ENCODE measurements at places on chromosomes 12 and 14.

DNA sequence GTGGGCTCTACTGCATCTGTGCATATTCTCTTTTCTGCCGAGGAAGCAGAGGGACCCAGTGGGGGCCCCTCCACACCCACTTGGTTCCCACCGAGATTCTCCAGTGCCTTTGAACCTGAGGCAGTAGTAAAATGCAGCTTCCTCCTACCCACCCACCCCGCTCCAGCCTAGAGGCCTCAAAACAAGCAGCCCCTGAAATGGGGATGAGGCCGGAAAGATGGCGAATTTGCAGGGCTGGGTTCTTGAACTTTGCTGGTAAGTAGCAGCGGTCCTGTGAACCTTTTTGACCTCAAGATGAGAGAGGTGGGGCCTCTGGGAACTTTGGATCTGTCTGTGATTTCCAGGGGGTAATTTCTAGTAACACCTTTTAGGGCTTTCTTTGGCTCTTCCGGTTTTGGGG lies 15.4 kb downstream of the PLEKHG3 start:
- DNase-seq = no peak

- DNase-seq = peak; percentile 94
Observed at GRCh38 chr14:50225067-50225973, 6.1 kb downstream of the SOS2 start.

- no peak for DNase-seq
Observed at GRCh38 chr12:6582196-6582595, 14.1 kb upstream of the NOP2 start.

- DNase-seq = no peak
Observed at GRCh38 chr12:42819846-42820245, 230.3 kb upstream of the PRICKLE1 start.

DNA sequence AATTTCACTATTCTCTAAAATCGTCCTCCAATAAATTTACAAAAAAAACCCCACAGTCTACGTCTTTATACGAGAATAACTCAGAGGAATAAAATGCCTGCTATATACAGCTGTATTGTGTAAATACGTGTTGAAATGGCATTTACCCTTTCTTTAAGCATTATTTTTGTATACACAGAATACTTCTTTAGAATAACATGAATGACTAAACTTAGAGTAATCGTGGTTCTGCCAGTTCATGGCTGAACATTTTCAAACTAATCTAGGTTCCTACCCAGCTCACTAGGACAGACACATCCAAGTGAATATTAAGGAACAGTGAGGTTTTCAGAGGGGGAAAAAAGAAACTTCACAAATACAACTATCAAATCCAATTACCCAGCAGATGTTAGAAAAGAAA lies 24.6 kb downstream of the DICER1 start:
- DNase-seq = no peak

- no peak for DNase-seq
Observed at GRCh38 chr14:72559669-72560255, 334.1 kb downstream of the DPF3 start.

DNA sequence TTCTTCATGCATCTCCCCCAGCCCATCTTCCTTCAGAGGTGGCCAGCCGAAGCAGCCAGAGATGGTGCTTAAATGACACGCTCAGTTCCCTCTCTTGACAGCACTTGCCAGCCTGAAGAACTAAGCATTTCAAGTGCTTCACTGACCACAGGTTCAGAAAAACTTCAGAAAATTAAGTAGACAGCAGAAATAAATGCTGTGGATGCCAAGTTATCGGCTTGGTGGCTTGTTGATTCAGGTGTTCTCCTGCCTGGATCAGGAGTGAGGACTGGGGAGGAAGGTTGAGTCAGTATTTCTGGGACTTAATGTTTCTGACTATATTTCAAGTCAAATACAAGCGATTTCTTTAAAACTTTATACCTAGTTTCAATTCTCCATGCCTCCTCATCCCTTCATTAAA lies 58.2 kb downstream of the CRACR2A start:
- no peak for DNase-seq

GRCh38 chr14:81281332-81281731 lies 60.6 kb upstream of the GTF2A1 start:
- no peak for DNase-seq

DNA sequence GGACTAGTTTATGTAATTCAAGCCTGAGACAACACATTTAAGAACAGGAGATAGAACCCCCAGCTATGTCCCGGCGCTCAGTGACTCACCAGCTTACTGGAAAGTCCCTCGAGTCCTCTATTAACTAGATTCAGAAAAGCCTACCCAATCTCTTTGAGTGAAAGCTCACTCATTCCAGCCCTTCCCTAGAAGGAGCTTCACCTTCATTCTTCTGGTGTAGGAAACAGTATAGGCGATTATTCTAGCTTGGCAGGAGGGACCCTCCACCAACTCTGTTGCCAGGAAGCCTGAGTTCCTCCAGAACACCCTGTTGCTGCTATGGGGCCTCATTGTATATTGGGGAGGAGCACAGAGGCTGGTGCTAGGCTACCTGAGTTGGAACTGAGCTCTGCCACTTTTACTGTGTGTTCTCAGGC lies 57.2 kb upstream of the AEBP2 start:
- peak; percentile 87 for DNase-seq

DNA sequence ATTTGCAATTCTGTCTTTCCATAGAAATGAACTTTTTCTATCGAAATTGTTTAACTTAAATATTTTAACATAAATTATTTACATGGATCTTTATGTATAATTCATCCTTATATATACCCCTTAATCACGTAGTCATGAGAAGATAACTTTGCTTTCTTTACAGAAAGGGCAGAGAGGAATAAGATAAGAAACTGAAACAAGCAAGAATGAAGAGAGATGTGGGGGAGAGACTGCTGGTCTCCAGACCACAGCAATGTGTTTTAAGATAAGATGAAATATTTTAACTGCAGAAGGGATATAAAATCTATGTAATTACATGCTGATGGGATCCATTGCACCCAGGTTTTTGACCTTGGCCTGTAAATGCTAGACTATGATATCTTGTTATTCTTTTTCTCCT lies 34.7 kb upstream of the DNM1L start:
- DNase-seq = no peak

DNA sequence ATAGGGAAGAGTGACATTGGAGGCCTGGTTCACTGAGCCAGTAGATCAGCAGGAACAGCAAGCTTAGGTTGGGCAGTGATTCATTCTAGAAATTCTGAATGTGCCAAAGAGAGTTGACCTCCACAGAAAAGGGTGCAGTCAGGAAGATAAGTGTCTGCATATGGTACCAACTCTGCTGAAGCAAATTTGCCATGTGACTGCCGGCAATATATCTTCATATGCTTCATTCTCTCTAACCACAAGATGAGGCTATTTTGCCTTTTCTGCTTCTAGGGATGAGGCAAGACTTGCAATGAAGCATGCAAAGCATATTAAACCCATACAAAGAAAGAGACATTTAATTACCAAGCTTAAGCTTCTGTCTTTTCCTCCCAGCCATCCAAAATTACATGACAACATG lies 13.6 kb downstream of the CCDC198 start:
- peak; percentile 56 for DNase-seq

DNA sequence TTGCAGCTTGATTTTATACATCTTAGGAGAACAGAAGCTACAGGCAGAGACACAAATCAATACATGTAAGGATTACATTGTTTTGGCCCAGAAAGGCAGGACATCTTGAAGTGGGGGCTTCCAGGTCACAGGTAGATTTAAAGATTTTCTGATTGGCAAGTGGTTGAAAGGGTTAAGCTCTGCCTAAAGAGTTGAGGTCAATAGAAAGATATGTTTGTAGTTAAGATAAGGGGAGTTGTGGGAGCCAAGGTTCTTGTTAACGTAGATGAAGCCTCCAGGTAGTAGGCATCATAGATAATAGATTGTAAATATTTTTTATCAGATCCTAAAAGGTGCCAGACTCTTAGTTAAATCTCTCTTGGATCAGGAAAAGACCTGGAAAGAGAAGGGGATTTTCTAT lies 5.5 kb upstream of the DHRS2 start:
- no peak for DNase-seq
